ENCODE measurements at places on chromosomes 4 and X.

DNA sequence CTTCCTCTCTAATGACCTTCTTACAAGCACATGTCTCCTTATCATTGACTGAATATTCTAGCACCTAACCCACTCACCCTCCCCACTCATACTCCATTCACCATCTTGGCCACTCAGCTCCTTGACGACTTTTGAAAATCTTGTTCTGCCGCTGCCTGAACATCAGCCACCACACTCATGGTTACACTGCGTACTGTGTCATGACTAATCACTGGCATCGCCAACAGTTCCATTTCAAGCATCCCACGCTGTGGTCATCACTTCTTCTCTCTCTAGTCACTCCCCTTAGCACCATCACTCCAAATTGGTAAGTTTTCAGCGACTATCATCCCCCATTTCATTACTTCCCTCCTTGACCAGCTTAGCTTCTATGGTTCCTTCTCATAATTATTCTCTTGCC, 352.8 kb downstream of the MAPK10 start:
- no peak for DNase-seq

DNA sequence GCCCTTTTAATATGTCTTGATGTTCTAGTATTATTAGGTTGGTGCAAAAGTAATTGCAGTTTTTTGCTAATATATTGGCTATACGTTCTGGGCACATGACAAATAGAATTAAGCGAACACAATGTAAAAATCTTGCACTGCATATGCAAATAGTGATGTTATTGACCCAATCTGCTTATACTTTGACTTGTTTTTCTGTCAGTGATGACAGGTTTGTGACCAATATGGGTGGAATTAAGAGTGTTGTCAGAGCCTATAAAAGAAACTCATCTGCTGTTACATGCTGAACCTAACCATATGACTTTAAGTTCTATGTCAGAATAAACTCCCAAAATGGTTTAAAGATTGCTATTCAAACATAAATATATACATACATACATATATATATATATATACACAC, 30.7 kb upstream of the HPGD start:
- DNase-seq: no peak

- no peak for DNase-seq
Observed at GRCh38 chr4:177803151-177803550, 360.9 kb upstream of the AGA start.

GRCh38 chr4:96730432-96730831, 890.5 kb downstream of the PDHA2 start:
- no peak for DNase-seq

DNA sequence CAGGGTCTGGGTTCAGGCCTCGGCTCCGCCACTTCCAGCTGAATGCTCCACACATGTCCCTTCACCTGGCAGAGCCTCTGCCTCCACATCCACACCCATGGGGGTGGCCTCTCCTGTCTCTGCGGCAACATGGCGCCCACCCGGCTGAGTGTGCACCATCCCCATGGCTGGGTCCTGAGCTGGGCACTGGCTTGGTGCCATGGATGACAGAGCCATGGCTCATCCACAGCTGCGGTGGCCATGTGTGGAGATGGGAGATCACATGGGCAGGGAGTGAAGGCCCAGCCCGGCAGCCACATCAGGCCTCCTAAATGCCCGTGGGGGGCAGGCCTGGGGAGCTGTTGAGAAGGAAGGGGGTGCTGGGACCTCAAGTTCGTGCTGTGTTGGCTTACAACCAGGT, 213.7 kb downstream of the AFAP1 start:
- no peak for DNase-seq

- no peak for DNase-seq
Observed at GRCh38 chr4:95985051-95985450, 145.2 kb downstream of the PDHA2 start.

DNA sequence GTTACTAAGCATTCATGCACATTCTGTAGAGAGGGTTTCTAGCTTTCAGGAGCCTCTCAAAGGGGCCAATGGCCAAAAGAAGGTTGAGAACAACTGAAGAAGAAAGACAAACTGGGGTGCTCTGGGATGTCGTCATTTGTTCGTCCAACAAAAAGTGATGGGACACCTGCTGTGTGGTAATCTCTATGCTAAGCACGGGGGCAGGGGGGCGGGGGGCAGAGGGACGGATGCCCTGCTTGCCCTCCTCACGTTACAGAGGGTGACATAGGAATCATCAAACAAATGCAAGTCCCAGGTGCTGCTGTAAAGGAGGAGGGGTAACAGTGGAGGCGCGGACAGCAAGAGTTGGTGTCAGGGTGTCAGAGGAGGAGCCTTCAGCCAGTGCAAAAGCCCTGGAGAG, 12.8 kb upstream of the CRMP1 start:
- DNase-seq: peak; percentile 47

DNA sequence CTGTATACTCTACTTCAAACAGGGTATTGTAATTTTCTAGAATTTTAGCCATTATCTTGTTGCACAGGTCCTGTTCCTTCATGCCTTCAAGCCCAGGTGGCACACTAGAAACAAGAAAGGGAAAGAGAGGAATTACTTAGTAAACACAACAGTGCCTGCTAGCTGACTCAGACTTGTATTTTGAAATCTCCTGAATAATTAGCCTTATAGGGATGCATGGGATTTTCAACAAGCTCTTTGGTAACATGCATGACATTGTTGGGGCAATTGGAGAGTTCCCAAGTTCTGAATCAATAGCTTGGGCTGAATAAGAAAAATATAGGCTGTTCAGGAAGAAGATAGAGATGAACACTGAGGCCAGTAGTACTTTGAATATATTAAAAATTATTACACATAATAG, 118.8 kb downstream of the FAM13A start:
- DNase-seq: peak; percentile 40

DNA sequence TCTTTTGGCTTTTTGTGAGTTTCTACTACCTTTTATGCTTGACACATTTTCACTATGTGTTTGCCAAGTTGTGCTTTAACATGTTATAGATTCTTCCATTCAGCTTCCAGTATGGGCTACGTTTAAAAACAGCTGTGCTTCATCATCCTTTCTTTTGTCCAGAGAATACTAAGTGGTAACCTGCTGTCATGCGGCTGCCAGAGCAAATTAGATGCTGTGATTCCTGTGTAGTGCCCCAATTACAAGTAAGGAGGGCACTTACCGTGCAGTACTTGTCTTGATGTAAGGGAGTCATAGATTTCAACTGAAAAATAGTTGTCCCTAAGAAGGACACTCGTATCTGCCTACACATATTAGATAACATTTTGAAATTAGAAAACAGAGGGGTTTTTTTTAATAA, 531.8 kb upstream of the GALNTL6 start:
- DNase-seq: no peak

- no peak for DNase-seq
Observed at GRCh38 chr4:111512081-111512783, 633.0 kb upstream of the FAM241A start.
